Fibroblast of the aortic adventitia (primary cell): ENCODE measurements at places on chromosomes 1 and 21. TPM values are rescaled to one million over a fixed set of nuclear protein-coding genes. Genes with fewer than 3 reads are reported as not detected.

The TNFRSF25 gene
- total RNA-seq = 2.0 and 4.4 TPM in 2 replicates

The LCK gene
- not detected in 2 replicates for total RNA-seq

The UAP1 gene
- total RNA-seq = 109 and 112 TPM in 2 replicates

The C1orf185 gene
- total RNA-seq = not detected in 2 replicates

The KCNH1 gene
- total RNA-seq = not detected in 2 replicates

The GBP4 gene
- total RNA-seq = 0.09 and 3.7 TPM in 2 replicates

The TSNAX gene
- total RNA-seq = 28.9 and 43.7 TPM in 2 replicates

The THEMIS2 gene
- total RNA-seq = 1.2 and 2.0 TPM in 2 replicates

The DIO1 gene
- not detected in 2 replicates for total RNA-seq

The FNDC10 gene
- total RNA-seq = 4.5 and 5.9 TPM in 2 replicates

The ERG gene
- 6.9 and 9.9 TPM in 2 replicates for total RNA-seq

The NLRP3 gene
- under 0.01 TPM in 1 of 2 replicates, not detected in the other for total RNA-seq

The GLIS1 gene
- total RNA-seq = 1.6 TPM in 1 of 2 replicates, not detected in the other

DNA sequence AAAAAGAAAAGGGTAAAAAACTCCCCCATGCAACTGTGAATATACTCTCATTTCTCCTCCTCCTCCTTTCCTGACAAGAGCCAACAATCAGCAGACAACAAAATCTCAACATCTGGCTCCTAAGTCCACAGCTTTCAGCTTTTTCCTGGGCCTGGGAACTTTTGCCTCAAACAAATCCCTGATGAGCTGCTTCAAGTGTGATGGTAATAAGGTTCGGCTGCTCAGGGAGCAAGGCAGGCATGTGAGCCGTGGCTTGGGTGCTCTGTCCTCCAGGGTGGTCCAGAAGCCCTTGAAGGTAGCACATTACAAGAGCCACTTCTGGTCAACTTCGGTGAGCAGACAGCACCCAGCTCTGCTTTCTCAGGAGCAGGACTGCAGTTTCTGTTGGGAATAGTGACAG is 46.3 kb downstream of the ITPKB start:
- DNase-seq = no peak

DNA sequence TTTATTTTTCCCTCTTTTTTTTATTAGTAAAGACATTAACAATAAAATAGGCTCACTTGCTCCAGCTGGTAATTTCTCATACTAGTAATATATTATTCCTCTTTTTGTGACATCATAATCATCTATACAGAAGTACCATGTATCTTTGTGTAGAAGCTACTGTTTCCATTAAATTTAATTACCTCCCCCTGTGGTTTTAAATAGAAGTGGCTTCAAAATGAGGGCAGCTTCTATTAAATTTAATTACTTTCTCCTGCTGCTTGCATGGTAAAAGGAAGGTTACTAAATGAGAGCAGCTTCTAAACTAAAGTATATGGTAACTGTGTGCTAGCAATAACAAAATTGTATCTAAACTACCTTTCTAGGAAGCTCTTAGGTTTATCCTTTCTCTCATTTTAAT is 94.0 kb downstream of the DPYD start:
- DNase-seq = no peak

- no peak for DNase-seq
These were observed 92.1 kb upstream of the LMO4 start for GRCh38 chr1:87236585-87236984.

DNA sequence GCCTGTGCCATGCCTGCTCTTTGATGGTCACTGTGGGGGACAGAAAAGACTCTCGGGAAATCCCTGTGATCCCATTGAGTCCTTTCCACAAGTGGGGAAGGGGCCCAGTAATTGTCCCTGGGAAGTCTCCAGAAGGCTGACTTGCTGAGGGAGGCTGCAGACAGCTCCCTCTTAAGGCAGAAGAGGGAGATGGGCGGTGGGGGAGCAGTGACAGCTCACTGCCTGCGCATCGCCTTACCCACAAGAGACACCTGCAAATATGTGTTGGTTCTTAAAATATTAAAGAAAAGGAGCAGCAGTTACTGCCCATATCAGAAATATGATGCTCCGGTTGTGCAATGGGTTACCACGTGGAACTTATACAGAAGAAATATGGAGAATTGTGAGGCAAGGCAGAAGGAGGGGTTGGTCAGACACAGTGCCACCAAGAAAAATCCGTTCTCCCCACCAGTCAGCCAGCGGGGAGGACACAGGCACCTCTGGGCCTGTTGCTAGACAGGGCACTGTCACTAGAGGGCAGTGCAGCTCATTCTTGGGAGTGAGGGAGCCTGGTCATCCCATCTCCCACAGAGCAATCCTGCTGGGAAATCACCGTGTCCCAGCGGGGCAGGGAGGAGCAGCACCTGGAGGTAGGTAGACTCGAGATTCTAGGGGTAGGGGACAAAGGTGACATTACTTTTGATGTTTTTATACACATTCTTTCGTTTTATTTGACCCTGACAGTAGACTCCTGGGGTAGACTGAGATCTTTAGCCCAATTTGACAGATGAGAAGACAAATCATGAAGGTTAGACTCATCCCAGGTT is 6.9 kb upstream of the CAMK1G start:
- peak; percentile 73 for DNase-seq

GRCh38 chr1:6456800-6457466 is 9.0 kb downstream of the TNFRSF25 start:
- DNase-seq = no peak

DNA sequence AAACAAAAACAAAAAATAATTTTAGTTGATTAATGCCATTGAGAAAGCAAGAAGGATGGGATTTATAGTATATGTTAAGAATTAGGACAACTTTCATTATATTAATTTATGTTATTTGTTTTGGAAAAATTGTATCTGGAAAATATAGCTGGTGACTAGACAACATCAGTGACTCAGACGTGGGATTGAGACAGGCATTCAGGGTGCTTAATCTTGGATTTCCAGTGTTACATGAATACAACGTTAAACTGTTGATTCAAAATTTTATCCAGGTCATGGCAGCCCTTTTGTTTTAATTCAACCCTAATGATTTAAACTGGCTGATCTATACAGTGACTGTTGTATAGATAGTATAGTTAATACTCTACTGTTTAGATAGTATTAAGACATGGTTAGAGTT is 827.1 kb upstream of the B3GALT2 start:
- no peak for DNase-seq

GRCh38 chr21:31647650-31648049 is 11.8 kb upstream of the SOD1 start:
- DNase-seq = no peak

- DNase-seq = peak; percentile 96
These were observed 34.7 kb downstream of the TUFT1 start for GRCh38 chr1:151574575-151575529.

DNA sequence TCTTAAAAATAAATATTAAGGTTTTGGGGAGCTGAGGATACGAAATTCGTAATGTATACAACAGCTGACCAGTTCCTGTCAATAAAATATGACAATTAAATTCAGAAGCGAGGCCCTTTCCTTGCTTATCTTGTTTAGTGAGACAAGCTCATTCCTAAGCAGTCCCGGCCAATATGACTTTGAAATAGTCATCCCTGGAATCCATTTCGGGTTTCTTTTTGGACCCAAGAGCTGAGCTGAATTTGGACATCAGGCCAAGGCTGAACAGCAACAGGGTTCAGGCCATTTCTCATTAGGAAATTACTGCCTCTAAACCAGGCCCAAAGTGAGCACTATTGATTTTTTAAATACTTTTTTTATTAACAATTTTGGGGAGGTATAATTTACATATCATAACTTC is 17.3 kb upstream of the FMN2 start:
- peak; percentile 72 for DNase-seq

- DNase-seq = no peak
These were observed 63.7 kb downstream of the CNST start for GRCh38 chr1:246629976-246630375.

DNA sequence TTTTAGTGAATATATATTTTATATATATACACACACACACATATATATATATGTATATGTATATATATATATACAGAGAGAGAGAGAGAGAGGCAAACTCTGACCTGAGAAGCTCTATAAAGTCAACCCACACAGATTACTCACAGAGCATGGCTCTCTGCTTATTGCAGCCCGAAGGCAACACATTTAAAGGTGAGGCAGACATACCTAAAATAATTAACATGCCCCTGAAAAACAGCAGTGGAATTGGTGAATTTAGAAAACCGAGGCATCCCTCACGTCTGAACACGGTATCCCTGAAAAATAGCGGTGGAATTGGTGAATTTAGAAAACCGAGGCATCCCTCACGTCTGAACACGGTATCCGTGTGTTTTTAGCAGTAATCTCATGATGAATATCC is 228.2 kb downstream of the KIF26B start:
- no peak for DNase-seq

- DNase-seq = peak; percentile 70
These were observed at the start of gene FABP3 for GRCh38 chr1:31373056-31373896. Gene FABP3, minus strand, starts transcription at chr1:31373076. Its CDS starts 62 bp downstream, at chr1:31373014.

DNA sequence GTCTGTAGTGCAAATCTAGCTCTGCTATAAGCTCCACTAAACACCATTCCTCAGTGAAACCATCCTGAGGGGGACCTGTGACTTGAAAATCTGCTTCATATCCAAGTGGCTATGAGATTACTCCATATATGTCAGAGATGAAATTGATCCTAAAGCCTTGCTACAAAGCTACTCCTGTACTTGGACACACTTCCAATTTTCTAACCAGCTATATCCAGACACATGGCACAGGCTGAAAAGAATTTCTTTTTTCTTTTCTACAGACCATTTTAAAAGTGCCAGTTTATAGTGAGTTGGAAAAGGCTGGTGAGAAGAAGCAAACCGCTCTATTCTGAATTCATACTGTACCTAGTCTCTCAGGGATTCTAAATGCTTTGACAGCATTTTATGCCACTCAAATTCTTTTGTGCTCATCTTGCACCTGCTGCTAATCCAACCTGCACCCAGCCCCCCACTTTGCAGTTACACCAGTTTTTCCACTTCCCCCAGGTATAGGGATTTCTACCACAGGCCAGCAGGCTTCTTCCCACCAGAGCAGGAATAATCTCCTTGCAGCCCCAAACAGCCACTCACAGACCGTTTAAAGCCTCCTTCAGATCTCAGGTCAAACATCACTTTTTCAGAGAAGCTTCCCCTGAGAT is 112.5 kb downstream of the RERE start:
- no peak for DNase-seq

DNA sequence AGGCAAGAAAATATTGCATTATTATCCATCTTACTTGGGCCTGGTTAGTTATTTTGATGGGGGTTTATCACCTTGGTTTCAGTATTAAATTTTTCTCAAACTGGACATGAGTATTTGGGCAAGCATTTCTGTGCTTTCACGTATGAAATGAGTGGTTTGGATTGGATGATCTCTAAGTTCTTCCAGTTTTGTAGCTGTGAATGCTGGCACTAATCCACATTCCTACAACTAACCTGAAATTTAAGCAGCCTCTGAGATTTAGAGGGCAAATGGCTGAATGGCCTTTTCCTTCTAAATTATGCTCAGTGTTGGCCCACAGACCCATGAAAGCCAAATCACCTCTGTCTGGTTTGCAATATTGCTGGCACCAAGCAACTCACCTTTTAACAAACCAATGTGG is 475.0 kb upstream of the B3GALT2 start:
- no peak for DNase-seq

DNA sequence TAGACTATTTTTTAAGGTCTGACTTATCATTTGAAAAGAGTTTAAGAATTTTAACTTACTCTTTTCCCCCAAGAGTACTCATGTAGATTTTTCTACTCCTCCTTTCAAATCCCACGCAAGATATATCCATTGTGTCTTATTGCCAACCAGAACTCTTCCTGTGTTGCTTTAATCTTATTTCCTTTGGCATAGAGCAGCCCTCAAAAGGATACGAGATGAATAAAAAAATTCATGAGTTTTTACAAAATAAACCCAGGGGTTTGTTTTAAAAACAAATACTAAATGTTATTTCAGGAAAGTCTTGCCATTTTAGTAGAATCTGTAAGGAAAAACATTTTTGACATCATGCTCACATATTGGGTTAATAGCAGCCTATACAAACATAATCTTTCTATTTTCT is 543.2 kb upstream of the CXADR start:
- no peak for DNase-seq

- no peak for DNase-seq
These were observed 6.3 kb upstream of the INAVA start for GRCh38 chr1:200888349-200888838.

DNA sequence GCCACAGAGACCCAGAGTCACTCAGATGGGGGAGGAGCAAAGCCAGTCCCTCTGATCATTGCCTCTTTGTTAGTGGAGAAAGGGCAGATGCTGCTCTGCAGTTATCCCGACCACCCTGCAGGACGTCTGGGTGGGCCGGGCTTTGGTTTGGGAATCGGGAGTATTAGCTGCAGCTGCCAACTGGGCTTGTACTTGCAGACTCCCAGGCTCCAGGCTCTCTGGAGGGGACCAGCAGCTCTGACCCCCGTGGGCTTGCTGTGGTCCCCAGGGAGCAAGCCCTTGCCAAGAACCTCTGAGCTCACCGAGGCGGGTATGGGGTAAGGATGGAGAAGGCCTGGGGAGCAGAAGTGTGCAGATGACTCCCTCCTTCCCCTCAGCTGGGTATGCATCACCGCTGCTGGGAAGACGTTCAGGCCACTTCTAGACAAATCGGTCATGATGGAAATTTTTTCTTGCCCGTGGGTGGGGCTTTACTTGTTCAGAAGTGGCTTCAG is 21.6 kb downstream of the MAPKAPK2 start:
- DNase-seq = peak; percentile 94

DNA sequence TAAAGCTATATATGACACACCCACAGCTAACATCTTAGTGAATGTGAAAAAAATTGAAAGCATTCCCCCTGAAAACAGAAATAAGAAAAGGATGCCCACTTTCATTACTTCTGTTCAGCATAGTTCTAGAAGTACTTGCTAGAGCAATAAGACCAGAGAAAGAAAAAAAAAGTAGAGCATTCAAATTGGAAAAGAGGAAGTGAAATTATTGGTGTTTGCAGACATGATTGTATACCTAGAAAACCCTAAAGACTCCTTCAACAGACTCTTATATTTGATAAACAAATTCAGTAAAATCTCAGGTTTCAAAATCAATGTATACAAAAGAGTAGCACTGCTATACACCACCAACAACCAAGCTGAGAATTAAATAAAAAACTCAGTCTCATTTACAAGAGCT is 1461.0 kb downstream of the AMY1C start:
- DNase-seq = no peak

GRCh38 chr21:38352536-38353219 is 95.9 kb downstream of the KCNJ15 start:
- peak; percentile 85 for DNase-seq

DNA sequence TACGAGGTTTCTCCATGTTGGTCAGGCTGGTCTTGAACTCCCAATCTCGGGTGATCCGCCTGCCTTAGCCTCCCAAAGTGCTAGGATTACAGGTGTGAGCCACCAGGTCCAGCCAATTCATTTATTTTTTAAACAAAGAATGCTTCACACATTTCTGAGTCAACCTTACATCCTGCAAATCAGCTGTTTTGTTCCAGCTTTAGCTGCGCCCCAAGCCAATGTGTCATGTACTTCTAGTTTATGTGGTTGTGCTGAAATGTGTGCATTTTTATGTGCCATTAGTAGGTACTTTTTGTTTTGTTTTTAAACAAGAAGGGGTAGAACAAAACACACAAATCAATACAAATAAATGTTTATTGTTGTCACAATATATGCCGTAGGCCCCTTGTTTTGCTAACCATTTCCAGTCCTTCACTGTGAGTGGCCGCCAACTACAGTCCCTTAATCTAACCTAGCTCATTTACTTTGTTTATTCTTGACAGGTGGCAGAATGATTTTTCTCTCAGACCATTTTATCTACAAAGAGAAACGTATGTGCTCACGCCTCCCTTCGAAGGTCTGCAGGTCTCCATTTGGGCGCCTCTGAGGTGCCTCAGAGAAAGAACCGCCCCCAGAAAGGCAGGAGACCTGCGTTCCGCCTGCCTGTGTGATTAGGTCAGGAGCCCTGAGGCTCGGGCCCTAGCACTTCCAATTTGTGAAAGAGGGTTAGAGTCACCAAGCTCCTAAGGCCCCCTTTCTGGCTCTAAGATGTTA is 2.8 kb upstream of the CASQ2 start:
- DNase-seq = no peak
